ENCODE measurements at places on chromosomes 5 and 9.

DNA sequence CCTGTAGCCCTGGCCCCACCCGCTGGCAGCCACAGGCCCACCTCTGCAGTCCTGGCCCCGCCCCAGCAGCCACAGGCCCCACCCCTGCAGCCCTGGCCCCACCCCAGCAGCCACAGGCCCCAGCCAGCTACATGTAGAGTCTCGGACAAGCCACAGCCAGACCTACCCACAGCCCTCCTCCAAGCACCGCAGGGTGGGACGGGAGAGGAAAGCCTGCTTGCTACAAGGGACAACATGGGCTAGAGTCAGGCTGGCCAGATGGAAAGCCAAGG lies 49.5 kb upstream of the SARDH start:
- no peak for DNase-seq

DNA sequence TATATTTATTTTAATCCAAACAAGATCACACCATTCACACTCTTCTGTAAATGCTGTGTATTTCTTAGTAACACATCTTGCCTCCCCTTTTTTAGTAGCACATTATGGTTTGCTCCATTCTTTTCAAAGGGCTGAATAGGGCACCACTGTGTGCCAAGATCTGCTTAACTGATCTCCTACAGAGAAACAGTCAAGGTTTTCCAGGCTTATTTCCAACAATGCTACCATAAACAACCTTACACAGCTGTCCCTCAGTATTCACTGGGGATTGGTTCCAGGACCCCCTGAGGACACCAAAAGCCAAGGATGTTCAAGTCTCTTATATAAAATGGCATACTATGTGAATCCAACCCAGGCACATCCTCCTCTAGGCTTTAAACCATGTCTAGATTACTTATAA lies 16.5 kb downstream of the GOLM1 start:
- DNase-seq, result no peak

DNA sequence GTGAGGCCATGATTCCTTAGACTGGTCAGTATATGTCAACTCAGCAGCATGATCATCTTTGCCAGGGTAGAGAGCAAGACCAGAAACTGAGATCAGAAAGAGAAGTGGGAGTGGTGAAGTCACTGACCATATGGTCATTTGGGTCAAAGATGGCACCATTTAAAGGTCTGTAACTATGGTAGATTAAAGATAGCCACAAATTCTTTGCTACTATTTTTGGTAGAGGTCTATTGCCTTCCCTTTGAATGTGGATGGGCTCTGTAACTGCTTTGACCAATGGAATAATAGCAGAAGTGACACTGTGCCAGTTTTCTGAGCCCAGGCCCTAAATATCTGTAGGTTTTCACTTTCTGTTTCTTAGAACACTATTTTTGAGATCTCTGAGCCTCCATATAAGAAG lies 117.6 kb downstream of the PCSK1 start:
- no peak for DNase-seq

GRCh38 chr9:123149067-123149466 lies 115.6 kb downstream of the GPR21 start:
- DNase-seq, result no peak

- no peak for DNase-seq
Observed at GRCh38 chr9:69657269-69657668, 14.9 kb downstream of the APBA1 start.

- no peak for DNase-seq
Observed at GRCh38 chr5:54156577-54156976, 153.8 kb downstream of the ARL15 start.

- no peak for DNase-seq
Observed at GRCh38 chr9:135169709-135170226, 82.3 kb downstream of the OLFM1 start.

- no peak for DNase-seq
Observed at GRCh38 chr5:68305223-68305870, 89.8 kb downstream of the PIK3R1 start.

DNA sequence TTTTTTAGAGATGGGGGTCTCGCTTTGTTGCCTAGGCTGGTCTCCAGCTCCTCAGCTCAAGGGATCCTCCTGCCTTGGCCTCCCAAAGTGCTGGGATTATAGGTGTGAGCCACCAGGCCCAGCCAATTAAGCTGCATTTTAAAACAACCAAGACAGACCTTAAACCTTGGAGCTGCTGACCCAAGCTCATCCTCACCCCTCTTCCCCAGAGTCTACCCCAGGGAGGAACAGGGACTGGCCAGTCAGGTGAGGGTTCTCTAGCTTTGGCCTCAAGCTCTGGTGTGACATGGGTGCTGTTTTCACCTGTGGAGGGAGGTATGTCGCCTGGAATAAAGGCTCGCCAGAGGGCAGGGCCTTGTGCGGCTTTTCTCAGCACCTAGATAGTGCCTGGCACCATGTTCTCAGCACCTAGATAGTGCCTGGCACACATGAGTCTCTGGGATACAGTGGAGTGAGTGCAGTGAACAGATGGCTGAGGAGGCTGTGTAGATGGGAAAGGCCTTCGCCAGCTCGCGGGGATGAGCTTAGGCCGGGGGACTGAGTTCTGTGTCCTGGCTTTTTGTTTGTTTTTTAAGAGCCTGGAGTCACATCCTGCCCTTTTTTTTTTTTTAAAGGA lies 7.4 kb downstream of the CDK9 start:
- DNase-seq, result no peak

DNA sequence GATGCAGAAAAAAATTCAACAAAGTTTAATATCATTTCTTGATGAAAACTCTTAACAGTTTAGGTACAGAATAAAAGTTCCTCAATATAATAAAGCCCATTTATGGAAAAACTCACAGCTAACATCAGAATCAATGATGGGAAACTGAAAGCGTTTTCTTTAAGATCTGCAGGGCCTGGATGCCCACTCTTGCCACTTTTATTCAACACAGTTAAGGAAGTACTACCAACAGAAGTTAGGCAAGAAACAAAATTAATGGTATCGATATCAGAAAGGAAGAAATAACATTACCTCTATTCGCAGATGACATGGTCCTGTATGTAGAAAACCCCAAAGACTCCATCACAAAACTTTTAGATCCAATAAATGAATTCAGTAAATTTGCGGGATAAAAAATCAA lies 542.4 kb upstream of the RGMB start:
- no peak for DNase-seq

DNA sequence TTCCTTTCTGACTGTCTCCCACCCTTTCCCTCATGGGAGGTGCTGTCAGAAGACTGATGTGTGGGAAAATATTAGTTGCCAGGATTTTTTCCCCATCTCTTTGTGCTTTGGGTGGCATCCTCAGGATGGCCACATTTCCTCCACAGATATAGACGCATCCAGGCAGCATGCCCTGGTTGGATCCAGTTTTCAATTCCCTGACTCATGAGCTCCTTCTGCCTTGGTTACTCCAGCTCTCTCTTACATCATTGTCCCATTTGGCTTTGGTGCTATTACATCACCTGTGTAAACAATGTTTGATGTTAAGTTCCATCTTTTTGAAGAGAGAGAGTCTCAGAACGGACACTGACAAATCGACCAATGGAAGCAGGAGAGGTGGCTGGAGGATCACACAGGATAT lies 302.5 kb downstream of the CDH18 start:
- DNase-seq, result no peak

DNA sequence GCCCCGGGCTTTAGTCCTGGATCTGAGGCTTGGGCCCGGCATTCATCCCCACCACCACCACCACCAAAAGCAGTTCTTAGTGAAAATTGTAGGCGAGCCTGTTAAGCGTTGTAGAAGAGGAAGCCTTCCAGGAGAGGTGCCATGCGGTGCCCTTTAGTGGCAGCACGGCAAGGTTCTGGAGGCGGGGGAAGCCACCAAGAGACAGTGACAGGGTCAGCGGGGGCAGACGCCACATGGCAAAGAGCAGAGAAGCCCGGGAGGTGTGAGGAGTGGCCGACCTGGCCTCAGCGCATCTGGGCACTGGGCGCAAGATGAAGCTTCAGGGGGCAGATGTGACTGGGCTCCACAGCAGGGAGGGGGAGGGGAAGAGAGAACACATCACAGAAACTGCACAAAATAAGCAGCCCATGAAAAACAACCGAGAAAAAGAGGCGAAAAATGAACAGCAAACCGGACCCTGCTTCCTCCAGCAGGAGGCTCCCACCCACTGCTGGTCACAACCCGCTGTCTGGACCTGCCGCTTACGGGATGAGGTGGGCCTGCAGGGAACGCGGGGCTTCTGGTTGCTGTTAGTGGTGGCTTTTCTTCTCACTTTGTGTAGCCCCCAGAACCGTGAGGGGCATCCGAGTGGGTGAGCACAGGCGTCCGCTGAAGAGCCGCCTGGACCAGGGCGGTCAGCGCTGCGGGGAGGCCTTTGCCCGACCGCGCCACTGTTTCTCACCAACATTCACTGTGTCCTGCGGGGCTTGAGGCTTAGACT lies 4.3 kb downstream of the LRRC14B start:
- DNase-seq, result no peak

- DNase-seq, result no peak
Observed at GRCh38 chr5:83025690-83026478, 51.3 kb downstream of the TMEM167A start.

DNA sequence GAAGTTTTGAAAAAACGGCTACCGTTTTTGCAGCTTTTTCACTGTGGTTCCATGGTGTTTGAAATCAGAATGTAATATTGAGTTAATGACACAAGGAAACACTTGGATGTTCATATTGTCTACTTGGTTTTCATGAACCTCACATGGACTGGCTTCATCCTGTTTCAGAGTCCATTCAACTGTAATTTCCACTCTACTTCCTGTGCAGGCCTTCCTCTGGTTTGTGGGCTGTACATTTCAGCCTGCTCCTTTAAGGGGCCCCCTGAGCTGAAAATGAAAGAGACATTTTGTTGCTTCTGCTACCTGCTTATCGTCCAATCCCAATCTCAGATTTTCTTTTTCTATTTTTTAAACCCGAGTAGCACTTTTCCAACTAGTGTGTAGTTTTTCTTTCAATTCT lies 41.8 kb upstream of the CDKN2B start:
- DNase-seq, result no peak

GRCh38 chr5:54758038-54758437 lies 227.4 kb downstream of the ESM1 start:
- no peak for DNase-seq

GRCh38 chr5:150082374-150082773 lies 4.0 kb downstream of the CSF1R start:
- DNase-seq, result no peak

DNA sequence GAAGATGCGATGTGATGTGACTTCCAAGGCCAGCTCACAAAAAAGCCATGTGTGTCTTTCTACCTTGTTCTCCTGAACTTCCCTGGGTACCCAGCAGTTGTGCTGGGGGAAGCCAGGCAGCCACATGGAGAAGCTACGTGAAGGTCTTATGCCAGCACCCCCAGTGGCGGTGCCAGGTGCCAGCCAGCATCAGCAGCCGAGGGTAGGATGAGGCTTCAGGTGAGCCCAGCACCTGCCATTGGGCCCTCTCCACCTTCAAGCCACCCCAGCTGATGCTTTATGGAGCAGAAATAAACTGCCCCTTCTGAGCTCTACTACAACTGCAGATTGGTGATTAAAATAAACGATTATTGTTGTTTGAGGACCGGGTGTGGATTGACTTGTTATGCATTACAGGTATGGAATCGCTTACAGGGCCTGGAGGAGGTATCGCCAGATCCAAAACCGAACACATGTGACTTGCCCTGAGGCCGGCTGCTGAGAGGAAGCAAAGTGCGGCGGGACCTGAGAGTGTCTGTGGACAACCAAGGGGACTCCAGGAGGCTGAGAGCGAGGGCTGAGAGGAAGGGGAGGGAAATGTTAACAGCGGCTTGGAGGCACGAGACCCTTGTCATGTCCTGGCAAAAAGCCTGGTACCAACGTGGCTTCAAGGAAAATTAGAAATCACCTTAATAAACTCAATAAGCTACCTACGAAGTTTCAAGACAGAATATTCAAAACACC lies 36.0 kb upstream of the OLFM1 start:
- no peak for DNase-seq

All from stimulated activated CD8-positive, alpha-beta memory T cell treated with anti-CD3 and anti-CD28 coated beads, Interleukin-4, amount 100 ng/mL, for 1 hour (primary cell).